ENCODE measurements at places on chromosomes 2 and 18. TPM values are rescaled to one million over a fixed set of nuclear protein-coding genes. Genes with fewer than 3 reads are reported as not detected.

DNA sequence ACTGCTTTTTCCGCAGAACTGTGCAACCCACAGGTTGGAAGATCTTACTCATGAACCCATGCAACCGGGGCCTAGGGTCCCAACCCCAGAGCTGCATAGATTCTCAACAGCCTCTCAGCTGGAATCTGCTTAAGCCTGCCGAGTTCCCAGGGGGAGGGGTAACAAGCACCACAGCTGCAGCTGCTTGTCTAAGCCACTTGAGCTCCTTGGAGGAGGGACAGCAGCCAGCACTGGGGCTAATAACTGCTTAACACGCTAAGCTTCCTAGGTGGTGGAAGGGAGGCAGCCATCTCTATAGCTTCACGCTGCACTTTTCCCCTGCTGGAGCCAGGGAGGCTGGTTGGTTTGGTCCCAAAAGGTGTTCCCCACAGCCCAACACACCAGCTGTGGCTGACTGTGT, 311.6 kb downstream of the DSC3 start:
- no peak for DNase-seq
- no peak overlapping the region for H3K27ac ChIP-seq
- no peaks in the 10 kb centered on the region for H3K27me3 ChIP-seq

DNA sequence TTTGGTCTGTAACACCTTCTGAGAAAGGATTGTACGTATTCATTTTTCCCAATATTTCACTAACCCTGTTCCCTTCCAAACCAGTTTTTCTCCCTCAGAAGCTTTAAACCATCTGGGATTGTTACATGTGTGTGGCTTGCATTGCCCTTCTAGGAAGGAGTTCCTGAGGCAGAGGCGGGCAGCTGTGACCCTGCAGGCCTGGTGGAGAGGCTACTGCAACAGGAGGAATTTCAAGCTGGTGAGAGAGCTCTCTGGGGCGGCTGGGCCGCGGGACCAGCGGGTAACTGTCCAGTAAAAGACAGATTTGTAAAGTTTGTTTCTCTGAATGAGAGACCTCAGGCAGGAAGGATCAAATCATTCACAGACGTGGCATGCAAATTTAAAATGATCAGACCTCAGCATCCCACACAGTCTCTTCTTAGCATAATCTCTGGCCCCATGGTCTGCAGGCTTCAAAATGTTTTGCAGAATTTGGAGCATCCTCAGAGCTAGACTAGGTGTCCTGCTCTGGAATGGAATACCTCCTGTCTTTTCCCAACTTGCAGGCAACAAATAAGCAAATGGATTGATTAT, 40.2 kb upstream of the GPR17 start:
- H3K27me3 ChIP-seq, result peaks cover 54% of the 10 kb centered on the region
- no peak overlapping the region for H3K27ac ChIP-seq
- DNase-seq, result no peak
- H3K4me1 ChIP-seq, result no peaks in the 10 kb centered on the region
- no peaks in the 10 kb centered on the region for H3K36me3 ChIP-seq
- no peak overlapping the region for H3K4me3 ChIP-seq

GRCh38 chr18:68796936-68797690, 767 bp upstream of the CCDC102B start:
- no peaks in the 10 kb centered on the region for H3K36me3 ChIP-seq
- H3K4me3 ChIP-seq, result no peak overlapping the region
- no peak overlapping the region for H3K27ac ChIP-seq
- no peak for DNase-seq
- H3K4me1 ChIP-seq, result no peaks in the 10 kb centered on the region

DNA sequence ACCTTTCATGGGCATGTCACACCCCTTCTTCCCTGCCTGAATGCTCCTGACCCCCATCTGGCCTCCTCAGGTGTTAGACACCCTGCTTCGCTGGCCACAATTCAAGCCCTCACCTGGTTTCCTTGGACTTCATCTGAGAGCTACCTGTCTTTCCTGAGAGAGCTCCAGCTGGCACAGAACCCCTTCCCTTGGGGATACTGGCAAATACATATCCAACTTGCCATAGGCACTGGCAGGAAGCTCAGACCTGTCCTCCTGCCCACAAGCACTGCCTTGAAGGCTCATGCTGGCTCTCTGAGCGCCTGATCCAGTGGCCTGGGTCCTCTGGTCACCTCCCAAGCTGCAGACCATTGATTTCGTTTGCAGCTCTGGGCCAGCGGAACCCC, 74.1 kb upstream of the MAP4K3 start:
- H3K4me1 ChIP-seq, result peaks cover 48% of the 10 kb centered on the region
- H3K4me3 ChIP-seq, result no peak overlapping the region
- H3K27ac ChIP-seq, result no peak overlapping the region
- no peaks in the 10 kb centered on the region for H3K27me3 ChIP-seq

- no peaks in the 10 kb centered on the region for H3K4me1 ChIP-seq
- H3K4me3 ChIP-seq, result no peak overlapping the region
- peaks cover 8% of the 10 kb centered on the region for H3K36me3 ChIP-seq
- no peak for DNase-seq
Observed at GRCh38 chr18:31850844-31851243, 90.2 kb upstream of the SLC25A52 start.

The KIF1A gene
- 280 TPM for total RNA-seq

Data from Calu3 (cell line).